ENCODE measurements at places on chromosomes 2 and 18.

- DNase-seq: no peak
Observed at GRCh38 chr2:143225931-143226330, 96.7 kb downstream of the ARHGAP15 start.

GRCh38 chr2:105797298-105797819, 52.6 kb downstream of the NCK2 start:
- DNase-seq: no peak

DNA sequence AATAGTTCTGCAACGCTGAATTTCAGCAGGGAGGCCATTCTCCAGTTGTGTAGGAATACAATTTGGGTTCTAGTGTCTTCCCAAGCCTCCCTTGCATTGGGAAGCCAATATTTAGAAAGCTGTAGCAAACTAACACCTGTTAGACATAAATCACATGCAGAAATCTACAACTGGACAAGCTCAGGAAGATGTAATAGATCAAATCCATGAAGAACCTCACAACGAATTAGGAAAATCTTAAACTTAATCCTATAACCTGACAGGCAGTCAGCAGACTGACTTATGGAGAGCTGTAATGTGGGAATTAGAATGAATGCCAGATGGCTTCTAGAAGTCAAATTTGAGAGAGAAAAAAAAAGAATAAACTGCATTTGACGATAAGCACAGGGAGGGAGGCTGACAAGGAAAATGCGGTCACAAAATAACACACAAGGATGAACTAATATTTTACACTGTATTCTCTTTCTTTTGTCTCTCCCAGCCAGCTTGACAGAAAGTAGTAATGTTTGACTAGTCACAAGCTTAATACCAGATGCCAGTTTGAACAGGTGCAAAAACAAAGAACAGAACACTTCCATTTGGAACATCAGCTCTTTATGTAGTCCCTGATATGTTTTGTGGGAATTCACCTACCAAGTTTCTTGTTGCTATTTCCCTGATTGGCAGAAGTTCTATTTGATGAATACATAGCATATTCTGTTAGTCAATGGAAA, 50.8 kb upstream of the FANCL start:
- DNase-seq: no peak

- DNase-seq: no peak
Observed at GRCh38 chr2:1484131-1484884, 71.0 kb downstream of the TPO start.

DNA sequence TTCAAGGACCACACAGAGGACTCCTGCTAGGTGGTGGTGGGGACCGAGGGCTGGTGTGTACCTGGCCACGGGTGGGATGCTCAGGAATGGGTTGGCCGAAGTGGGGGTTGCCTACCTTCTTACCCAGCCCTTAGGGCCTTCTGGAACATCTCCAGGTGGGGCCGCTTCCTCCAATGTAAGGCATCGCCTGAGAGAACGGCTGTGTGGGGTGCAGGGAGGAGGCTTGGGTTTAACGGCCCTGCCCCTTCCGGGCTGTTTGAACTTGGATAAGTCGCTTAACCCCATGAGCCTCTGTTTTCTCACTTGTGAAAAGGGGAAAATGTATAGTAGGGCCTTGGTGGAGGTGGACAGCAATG, 35.0 kb downstream of the EMILIN2 start:
- DNase-seq: no peak

DNA sequence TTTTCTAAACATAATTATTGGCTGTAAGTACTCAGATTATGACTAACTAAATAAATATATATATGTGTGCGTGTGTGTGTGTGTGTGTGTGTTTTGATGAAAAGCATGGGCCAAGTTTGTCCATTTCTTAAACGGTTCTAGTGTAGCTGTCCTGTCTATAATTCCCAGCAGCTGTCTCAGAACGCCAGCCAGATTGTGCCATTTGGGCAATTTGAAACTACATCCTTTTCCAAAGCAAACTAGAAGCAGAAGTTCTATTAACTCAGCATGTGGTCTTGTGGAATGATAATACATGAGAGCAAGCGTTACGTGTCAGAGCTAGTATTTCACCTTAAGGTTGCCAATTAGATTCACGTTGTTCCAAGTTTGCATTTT, 1.7 kb downstream of the ARHGAP28 start:
- no peak for DNase-seq

- no peak for DNase-seq
Observed at GRCh38 chr2:89844221-89844943, 1152.9 kb downstream of the RPIA start.

GRCh38 chr2:28164280-28164801, 228.3 kb upstream of the FOSL2 start:
- no peak for DNase-seq

Measured in activated CD8-positive, alpha-beta memory T cell treated with anti-CD3 and anti-CD28 coated beads for 1 hour (primary cell).